ENCODE measurements at places on chromosomes 3 and 15.

DNA sequence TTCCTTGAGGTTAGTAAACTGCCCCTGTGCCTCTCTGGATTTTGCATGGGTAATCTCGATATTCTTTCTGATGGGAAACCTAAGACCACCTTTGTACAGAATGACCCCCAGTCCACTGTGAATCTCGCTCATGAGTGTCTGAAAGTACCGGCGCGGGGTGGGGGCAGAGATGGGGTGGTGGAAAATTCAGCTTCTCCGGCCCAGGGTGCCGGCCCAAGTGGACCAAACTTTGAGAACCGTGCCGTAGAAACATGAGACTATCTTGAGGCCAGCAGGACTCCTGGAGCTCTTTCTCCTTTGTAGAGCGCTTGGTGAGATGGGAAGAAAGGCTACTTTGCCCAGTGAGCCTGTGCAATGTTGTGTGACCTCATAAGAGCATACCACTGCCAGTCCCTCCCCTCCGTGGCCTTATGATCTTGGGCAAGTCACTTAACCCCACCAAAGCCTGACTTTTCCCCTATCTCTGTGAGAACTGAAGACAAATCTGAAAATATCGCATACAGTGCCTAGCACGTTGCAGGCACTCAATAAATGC is 40.4 kb upstream of the VEPH1 start:
- no peak for DNase-seq

DNA sequence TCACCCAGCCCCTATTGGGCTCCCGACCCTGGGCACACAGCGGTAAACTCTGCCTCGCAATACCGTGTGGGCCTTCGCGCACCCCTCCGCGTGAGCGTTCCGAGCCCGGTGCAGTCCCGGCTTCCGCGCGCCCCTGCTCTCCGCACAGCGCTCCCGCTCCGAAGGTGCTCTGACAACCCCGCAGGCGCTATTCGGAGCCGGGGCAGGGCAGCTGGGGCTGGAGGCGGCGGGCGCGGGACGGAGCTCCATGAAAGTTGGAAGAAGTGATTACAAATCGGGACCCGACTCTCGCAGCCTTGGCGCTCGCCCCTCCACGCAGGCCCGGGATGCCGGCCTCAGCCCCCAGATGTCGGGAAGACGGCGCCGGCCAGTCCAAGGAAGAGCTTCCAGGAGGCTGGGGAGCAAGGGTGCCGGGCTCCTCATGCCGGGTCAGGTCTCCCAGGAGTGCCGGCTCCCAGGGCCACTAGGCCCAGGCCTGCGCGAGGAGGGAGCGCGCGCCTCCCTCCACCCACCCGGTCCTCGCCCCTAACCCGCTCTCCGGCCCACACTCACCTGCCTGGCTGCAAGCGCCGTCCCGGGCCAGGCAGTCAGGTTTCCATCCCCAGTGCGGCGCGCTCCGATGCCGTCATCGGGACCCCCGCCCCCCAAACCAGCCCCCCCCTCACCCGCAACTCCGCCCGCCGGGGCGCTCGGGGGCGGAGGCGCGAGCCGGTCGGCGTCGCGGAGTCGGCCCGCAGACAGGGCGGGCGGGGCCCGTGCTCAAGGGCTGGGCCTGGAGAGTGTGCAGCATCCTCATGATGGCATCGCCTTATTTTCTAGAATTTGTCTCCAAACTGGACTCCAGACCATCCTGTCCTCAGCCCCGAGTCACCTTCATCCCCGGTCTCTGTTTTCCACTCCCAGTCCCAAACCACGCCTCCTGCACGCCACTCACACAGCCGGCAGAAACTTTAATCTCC is at the start of gene KIF7:
TSS of gene KIF7 (minus strand) at position 621 of the 959 bp plus-strand sequence. CDS start 2,537 bp downstream, outside the sequence.
- no peak for DNase-seq

- no peak for DNase-seq
Measured at GRCh38 chr15:73539212-73540128, 93.7 kb downstream of the NPTN start.

GRCh38 chr3:167228135-167228534 is 152.0 kb downstream of the ZBBX start:
- DNase-seq = no peak

GRCh38 chr15:96416934-96417759 is 86.6 kb downstream of the NR2F2 start:
- no peak for DNase-seq

- DNase-seq = no peak
Measured at GRCh38 chr15:34436126-34436955, 1.3 kb downstream of the GOLGA8A start.

DNA sequence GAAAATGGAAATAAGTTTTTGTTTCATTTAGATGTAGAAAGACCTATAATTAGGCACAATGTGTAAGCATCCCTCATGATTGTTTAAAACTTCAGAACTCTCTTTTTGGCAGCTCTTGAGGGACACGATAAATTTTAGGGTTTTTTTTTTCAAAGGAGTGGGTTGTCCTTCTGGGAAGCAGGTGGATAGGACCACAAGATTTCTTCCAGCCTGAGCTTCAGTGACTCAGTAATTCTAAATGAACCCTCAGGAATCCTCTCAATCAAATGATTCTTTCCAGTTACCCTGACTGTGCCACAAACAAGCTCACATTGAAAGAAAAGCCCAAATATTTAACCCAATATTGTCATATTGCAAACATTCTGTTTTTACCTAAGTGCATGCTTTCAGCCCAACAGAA is 45.1 kb downstream of the COL8A1 start:
- no peak for DNase-seq

DNA sequence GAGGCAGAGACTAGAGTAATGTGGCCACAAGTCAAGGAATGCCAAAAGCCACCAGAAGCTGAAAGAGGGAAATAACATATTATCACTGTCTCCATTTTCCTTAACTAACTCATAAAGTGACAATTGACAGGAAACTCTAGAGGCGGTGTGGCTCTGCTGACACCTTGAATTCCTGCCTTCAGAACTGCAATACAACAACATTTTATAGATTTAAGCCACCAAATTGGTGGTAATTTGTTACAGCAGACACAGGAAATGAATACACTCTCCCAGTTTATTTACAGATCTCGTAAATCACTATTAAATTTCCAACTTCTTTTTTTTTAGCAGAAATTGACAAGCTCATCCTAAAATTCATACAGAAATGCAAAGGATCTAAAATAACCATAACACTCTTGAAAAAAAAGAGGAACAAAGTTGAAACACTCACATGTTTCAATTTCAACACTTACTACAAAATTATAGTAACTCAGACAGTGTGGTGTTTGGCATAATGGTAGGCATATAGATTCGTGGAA is 449.9 kb downstream of the OTOL1 start:
- no peak for DNase-seq

DNA sequence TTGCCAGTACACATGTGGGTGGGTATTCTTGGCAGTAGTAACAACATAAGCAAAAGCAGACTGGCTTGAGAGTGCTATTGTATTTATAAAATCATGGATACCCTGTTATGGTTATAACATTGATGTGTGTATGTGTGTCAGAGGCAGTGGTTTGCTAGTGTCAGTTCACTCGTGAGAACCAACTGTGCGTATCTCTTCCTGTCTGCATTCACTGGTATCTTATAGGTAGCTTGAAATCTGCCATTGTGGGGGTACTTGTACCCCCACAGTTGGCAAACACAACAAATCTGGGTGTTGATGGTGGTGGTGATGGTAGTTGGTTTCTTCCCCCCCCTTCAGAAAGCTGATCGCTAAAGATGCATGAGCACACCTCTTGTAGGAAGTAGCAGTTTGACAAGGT is 355.8 kb upstream of the SATB1 start:
- no peak for DNase-seq

- no peak for DNase-seq
Measured at GRCh38 chr3:130935761-130936492, 42.0 kb downstream of the ATP2C1 start.

GRCh38 chr15:73485372-73485771 is 42.4 kb downstream of the REC114 start:
- no peak for DNase-seq

DNA sequence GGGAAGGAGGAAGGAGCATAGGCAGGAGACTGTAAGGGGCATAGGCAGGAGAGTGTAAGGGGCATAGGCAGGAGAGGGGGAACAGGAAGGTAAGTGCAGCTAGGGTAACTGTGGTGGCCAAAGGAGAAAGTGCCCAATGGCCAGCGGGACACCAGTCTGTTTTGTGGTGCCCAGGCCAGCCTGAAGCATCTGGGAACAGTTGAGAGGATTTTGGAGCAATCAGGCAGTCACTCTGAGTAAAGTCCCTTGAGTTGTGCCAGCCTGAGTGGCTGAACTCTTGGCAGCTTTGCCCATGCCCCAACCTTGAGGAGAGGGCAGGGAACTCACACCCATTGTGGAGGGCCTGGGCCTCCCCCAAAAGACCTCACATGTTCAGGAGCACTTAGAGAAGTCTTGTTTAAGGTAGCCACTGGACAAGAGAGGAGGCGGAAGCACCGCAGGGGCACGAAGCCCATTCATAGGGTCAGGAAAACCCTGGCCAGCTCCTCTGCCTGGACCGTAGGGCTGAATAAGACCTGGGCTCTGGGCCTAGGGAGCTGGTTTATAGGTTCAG is 3.5 kb upstream of the TGM5 start:
- no peak for DNase-seq

All from activated naive CD8-positive, alpha-beta T cell treated with anti-CD3 and anti-CD28 coated beads, Interleukin-2, amount 50 U/mL, for 16 hours (primary cell).